Stimulated activated CD8-positive, alpha-beta memory T cell treated with anti-CD3 and anti-CD28 coated beads, Interleukin-7, amount 100 ng/mL, for 1 hour (primary cell): ENCODE measurements at places on chromosomes 7 and 10.

GRCh38 chr7:80916770-80917741 is 1.8 kb downstream of the SEMA3C start:
- no peak for DNase-seq

GRCh38 chr10:67794256-67794655 is 43.7 kb downstream of the DNAJC12 start:
- DNase-seq = no peak

- DNase-seq = no peak
Measured at GRCh38 chr7:7895754-7896153, 72.8 kb upstream of the GLCCI1 start.

GRCh38 chr10:73872190-73872710 is 2.1 kb downstream of the CAMK2G start:
- no peak for DNase-seq

GRCh38 chr10:86681047-86681446 is 12.7 kb downstream of the LDB3 start:
- no peak for DNase-seq

GRCh38 chr10:282294-283139 is 147.3 kb downstream of the ZMYND11 start:
- DNase-seq = no peak

DNA sequence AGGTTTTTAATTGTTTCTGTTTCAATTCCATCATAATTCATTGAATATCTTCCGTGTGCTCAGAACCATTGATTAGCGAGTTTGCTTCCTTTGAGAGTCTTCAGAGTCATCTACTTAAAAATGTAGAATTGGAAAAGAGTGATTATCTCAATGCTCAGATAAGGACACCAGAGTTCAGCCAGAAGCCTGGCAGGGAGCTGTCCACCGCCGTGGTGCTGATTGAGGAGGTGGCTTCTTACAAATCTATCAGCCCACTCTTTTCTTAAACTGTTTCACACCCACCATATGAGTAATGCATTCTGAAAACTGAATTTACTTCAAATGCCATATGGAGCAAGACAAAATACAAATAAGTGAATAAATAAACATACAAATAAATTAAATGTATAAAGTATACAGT is 79.3 kb downstream of the INSYN2A start:
- DNase-seq = no peak

GRCh38 chr7:132179080-132179430 is 397.2 kb downstream of the PLXNA4 start:
- DNase-seq = no peak

- no peak for DNase-seq
Measured at GRCh38 chr7:71444130-71444529, 312.2 kb downstream of the GALNT17 start.

DNA sequence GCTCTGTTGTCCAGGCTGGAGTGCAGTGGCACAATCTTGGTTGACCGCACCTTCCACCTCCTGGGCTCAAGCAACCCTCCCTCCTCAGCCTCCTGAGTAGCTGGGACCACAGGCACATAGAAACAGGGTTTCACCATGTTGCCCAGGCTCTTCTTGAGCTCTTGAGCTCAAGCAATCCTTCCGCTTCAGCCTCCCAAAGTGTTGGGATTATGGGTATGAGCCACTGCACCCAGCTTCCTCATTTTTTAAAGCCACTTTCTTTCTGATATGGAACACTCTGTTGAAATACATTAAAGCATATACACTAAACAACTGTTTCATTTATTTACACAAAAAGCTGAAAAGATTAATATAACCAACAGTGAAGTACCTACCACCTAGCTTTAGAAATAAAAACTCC is 117.2 kb downstream of the CLEC2L start:
- DNase-seq = no peak

GRCh38 chr7:117698018-117698417 is 175.2 kb downstream of the CTTNBP2 start:
- DNase-seq = no peak

GRCh38 chr10:131980761-131981428 is 828 bp downstream of the BNIP3 start:
- no peak for DNase-seq

DNA sequence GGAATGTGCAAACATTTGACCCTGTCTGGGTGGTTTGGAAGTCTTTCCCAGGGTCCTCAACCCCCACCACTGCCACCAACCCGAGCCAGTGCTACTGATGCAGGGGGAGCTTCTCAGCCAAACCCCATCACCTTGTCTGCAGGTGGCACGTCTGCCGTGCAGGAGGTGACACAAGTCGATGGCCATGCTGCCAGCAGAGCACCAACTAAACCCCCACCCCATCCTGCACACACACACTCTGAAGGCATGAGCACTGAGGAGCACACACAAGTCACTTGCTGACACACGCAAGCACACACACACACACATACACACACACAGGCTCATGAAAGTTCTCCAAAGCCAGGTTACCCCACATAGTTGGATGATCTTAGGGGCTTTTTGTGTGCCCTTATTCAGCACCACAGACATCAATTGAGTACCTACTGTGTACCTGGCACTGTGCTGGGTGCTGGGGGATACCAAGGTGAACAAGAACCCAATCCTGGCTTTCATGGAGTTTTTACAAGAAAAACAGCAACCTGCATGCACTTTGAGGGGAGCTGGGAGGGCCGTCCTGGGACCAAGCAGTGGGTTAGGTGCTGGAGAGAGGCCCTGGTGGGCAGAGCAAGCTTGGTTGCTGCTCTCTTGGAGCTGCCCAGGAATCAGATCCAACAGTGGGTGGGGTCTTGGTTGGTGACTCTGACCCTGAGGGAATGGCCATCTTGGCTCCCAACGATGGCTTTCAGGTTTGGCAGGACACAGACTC is 118.8 kb downstream of the RGS10 start:
- DNase-seq = no peak

DNA sequence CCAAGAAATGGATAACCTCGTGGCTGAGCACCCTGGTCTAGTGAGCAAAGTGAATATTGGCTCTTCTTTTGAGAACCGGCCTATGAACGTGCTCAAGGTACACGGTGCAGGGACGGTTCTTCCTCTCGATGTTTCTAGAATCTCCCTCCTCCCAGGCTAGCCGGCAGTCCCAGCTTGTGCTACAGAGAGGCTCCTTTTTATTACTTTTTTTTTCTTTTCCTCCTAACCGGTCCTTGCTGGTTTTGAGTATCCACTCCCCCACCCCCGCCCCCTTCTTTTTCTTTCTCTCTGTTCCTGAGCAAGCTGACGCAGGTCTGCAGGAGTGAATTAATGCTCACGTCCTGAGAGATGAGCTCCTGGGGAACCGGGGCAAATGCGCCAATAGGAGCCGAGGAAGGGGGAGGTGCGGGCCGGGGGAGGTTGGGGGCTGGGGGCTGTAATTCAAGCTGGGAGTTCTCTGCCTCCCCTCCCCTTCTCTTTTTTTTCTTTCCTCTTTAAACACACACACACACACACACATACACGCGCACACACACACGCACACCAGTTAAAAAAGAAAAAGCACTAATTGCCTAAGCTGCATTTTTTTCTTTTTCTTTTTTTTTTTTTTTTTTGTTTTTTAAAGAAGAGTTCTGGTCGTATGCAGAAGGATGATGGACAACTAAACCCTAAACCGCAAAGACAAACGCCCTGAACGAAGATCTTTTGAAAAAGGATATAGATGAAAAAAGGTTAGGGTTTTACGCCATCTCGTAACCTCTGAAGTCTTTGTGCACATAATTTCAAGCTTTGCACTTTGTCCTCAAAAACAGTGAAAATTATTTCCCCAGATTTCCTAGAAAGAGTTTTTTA is 6.6 kb downstream of the CPA2 start:
- DNase-seq = no peak

GRCh38 chr10:104332243-104333031 is 5.8 kb downstream of the ITPRIP start:
- no peak for DNase-seq

GRCh38 chr7:91940171-91940570 is 491 bp upstream of the AKAP9 start:
- DNase-seq = no peak

GRCh38 chr7:149728491-149729375 is 44.7 kb downstream of the ZNF467 start:
- no peak for DNase-seq

DNA sequence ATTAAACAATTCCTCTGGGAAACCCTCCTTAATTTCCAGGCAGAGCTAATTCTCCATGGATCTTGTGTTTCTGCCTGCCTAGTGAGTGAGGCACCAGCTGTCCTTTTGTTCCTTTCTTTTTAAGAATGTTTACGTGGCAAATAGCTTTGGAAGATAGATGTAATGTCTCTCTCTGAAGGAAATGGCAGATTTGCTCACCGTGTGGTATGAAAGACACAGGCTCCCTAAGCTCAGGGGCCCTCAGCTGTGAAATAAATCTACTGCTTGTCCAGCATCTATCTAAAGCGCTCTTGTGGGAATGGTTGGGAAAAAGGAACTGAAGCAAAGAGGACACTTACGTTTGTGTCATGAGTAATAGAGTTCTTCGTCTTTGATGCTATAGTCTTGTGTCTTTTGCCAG is 64.6 kb downstream of the FAS start:
- DNase-seq = no peak

DNA sequence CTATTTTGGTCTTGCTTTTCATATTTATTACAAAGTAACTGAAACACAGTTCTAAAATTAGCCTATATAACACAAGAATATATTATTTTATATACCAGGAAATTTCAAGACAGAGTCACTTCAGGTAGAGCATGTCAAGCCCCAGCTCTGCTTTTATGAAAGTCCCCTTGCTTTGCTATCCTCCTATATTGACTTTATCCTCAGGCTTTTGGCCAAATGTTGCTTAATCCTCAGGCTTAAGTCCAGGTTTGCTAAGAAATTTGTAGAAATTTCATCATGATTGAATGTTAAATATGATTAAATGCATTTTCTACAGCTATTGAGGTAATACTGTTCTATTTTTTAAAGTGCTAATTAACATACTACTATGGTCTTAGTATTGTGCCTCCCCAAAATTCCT is 227.6 kb downstream of the FZD1 start:
- no peak for DNase-seq

GRCh38 chr10:48651293-48651692 is 33.4 kb upstream of the WDFY4 start:
- no peak for DNase-seq

- no peak for DNase-seq
Measured at GRCh38 chr10:99429517-99430095, 818 bp downstream of the GOT1 start.

- DNase-seq = no peak
Measured at GRCh38 chr10:121928528-121928884, 675 bp upstream of the ATE1 start.

DNA sequence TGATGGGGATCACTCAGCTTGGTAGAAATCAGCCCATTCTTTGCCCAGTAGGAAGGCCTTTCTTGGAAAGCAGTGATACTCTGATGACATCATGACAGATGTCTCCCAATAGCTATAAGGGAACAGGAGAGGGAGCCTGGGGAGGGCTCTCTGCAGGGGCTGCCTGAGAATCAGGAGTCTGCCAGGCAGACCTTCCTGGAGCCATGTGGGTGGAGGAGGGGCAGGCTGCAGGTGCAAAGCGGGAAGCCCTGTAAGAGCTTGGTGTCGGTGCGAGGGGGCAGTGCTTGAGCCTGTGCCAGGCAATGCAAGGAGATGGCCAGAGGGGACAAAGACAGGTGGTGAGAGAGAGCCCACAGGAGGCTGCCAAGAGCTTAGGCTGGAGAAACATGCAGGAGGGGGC is 5.0 kb upstream of the TNS3 start:
- DNase-seq = no peak

DNA sequence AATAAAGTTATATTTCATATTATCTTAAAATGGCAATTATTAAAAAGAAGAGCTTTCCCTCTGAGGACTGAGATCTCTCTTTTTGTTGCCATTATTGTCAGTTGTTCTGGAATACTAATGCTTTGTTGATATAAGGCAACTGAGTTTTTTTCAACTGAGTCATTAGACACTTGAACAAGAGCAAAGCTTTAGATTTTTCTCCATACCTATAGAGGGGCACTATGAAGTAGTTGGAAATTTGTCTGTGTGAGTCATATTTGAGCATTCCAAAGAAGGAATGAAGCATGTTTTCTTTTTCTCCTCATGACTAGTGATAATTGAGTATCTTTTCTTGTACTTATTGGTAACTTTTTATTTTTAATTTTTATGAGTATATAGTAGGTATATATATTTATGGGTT is 24.5 kb downstream of the RPA3 start:
- DNase-seq = no peak

- DNase-seq = no peak
Measured at GRCh38 chr10:114103284-114103683, 59.6 kb downstream of the ADRB1 start.

- DNase-seq = no peak
Measured at GRCh38 chr7:11810043-11810625, 21.9 kb downstream of the THSD7A start.

- DNase-seq = no peak
Measured at GRCh38 chr7:71886046-71886445, 526.1 kb downstream of the CALN1 start.

GRCh38 chr7:154326421-154326820 is 274.2 kb downstream of the DPP6 start:
- no peak for DNase-seq

DNA sequence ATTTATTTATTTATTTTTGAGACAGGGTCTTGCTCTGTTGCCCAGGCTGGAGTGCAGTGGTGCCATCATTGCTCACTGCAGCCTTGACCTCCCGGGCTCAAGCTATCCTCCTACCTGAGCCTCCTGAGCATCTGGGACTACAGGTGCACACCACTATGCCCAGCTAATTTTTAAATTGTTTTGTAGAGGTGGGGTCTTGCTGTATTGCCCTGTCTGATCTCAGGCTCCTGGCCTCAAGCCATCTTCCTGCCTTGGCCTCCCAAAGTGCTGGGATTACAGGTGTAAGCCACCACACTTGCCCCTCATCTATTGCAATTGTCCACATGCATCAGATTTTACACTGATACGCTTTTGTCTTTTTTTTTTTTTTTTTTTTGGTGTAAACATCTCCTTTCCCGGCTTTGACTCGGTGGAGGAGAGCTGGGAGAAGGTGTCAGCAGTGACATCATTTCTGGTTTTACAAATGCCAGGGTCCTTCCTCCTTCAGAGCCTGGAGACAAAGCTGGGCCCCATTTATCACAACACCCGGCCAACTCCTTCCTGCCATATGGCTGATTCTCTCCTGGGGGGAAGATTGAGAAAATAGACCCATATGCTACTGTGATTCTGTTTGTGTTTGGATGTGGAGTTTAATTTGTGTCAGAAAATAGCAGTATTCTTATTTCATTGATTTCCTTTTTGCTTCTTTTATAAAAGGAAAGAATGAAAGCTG is 61.3 kb downstream of the GALNT17 start:
- DNase-seq = no peak

GRCh38 chr10:23047201-23048050 is 48.0 kb upstream of the MSRB2 start:
- no peak for DNase-seq

GRCh38 chr7:46830-47140 is 145.6 kb upstream of the FAM20C start:
- no peak for DNase-seq

DNA sequence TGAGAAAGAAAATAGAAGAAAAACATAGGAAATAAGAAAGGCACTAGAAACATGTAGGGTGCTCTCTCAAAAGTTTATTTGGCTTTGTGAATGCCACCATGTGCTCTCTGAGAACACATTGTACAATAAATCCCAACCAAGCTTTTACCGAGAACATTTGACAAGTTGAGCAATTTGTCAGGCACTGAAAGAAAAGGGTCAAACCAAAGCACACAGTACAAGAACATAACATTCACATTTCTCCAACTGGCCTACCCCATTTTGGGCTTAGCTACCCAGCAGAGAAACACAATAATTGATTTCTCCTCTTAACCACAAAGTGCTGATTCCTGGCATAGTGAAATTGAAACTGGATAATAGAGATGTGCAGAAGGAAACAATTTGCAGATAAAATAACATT is 69.2 kb upstream of the SLC39A12 start:
- no peak for DNase-seq
